ENCODE measurements at places on chromosomes 1 and 21.

GRCh38 chr1:94989398-94989797, 62.5 kb upstream of the CNN3 start:
- DNase-seq = no peak

DNA sequence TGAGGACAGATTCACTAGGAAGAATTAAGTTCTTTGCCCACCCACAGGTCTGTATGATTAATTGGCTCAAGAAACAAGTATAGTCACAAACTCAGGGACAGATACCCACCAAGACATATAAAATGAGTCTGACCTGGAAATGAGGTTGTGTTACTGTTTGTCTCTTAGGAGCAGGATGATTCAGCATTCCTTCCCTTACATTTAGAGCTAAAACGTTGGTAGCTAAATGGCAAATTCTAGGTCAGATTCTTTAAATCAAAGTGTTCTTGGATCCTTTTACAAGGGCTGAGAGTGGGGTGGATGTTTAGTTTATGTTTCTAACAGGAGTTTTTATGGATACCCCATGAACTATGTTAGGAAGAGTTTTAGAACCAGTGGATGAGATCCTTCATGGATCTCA, 4.7 kb downstream of the RIMKLA start:
- DNase-seq = no peak

- DNase-seq = peak; percentile 94
Measured at GRCh38 chr21:33011462-33011861, 14.3 kb upstream of the OLIG2 start.

GRCh38 chr1:246779561-246780175, 55.5 kb downstream of the SCCPDH start:
- no peak for DNase-seq

GRCh38 chr1:1132956-1133750, 17.3 kb upstream of the C1orf159 start:
- no peak for DNase-seq

- peak; percentile 73 for DNase-seq
Measured at GRCh38 chr1:151680826-151681225, 35.8 kb downstream of the CELF3 start.

GRCh38 chr21:46347791-46348381, 23.9 kb downstream of the PCNT start:
- DNase-seq = no peak

GRCh38 chr1:54774820-54775498, 10.6 kb upstream of the PARS2 start:
- peak; percentile 30 for DNase-seq

GRCh38 chr1:153400244-153400643, 9.4 kb upstream of the S100A8 start:
- no peak for DNase-seq

Data from AG08395 (cell line).